ENCODE measurements at places on chromosomes 6 and 20. TPM values are rescaled to one million over a fixed set of nuclear protein-coding genes. Genes with fewer than 3 reads are reported as not detected.

The RFX6 gene
- total RNA-seq = not detected

The TAP2 gene
- total RNA-seq = 43.3 TPM

The CLIC5 gene
- not detected for total RNA-seq

The TINAG gene
- not detected for total RNA-seq

The VWA7 gene
- 3.1 TPM for total RNA-seq

The PSMA7 gene
- 362 TPM for total RNA-seq

The KIAA1755 gene
- total RNA-seq = not detected

The GMDS gene
- total RNA-seq = 24.9 TPM

The SIRT5 gene
- 12.8 TPM for total RNA-seq
